HuH-7 (cell line): ENCODE measurements at places on chromosomes 6 and 20.

GRCh38 chr20:24744747-24745146, 204.3 kb upstream of the CST7 start:
- no peak for DNase-seq

DNA sequence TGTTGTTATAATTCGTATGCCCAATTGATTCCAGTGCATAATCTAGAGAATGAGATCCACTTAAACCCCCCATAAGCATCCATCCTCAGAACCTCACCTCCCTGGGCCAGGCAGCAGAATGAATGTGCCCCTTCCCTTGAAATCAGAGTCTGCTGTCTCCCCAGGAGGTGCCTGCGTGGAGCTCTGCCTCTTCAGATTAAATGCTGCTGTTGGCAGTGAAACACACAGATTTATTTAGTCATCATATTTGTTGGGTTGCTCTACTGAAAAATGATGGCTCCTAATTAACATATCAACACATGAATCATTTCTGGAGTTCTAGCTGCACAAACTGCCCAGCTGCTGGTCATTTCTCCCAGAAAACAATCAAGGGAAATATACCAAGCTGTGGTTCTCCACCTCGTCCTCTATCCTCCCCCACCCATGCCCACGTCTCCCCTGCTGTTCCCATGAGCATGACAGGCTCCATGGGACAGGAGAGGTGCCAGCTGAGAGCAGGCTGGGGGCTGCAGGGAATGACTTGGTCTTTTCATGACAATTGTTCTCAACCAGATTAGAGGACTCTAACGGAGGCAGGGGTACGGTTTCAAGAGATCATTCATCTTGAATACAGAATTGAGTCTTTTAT, 633.1 kb downstream of the CDH26 start:
- no peak for DNase-seq

- no peak for DNase-seq
Measured at GRCh38 chr20:16530201-16530681, 43.0 kb downstream of the KIF16B start.

- DNase-seq, result no peak
Measured at GRCh38 chr6:453152-453551, 61.6 kb downstream of the IRF4 start.

- no peak for DNase-seq
Measured at GRCh38 chr6:127162836-127163235, 44.4 kb downstream of the RSPO3 start.

DNA sequence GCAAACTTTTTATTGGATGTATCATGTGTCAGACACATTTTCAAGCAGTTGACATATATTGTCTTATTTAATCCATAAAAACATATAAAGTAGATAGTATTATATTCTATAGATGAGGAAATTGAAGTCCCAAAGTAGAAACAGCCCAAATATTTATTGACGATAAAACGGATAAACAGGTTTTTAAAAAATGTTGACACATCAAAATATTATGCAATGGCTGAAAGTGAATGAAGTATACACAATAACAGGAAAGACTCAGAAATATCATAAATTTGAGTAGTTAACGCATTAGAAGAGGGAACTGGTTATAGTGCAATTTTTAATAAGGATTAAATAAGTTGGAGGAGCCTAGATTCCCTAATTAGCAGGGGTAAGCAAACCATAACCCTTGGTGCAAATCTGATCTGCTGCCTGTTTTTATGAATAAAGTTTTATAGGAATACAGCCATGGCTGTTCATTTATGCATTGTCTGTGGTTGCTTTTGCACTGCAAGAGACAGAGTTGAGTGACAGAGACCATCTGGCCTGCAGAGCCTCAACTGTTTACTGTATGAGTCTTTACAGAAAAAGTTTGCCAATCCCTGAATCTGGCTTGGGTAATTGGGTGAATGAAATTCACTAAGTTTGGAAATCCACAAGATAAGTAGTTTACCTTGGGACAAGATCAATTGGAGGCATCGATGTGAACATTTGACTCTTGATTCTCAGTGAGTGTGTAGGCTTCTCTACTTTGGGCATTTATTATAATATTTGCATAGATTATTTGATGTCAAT, 50.6 kb upstream of the EXOC2 start:
- no peak for DNase-seq

DNA sequence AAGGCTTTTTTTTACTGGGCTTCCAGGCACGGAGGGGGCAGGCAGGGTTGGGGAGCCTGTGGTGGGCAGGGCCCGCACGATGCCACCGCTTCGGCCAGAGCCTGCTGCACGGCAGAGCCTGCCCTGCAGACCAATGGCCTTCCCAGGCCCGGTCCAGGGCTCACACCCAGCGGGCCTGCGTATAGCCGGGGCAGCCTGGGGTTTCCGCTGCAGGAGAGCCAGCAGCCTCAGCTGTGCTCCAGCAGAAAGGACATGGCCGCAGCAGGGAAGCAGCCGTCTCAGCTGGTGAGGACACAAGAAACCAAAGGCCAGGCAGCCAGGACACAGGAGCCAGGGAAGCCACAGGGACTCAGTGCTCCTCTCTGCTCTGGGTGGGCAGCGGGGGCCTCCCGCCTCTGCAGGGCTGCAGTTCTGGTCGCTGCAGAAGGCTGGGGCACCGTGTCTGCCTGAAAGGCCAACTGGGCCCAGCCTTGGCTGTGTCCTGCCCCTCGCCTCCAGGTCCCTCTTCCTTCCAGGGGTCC, 90.6 kb downstream of the TTLL2 start:
- no peak for DNase-seq

DNA sequence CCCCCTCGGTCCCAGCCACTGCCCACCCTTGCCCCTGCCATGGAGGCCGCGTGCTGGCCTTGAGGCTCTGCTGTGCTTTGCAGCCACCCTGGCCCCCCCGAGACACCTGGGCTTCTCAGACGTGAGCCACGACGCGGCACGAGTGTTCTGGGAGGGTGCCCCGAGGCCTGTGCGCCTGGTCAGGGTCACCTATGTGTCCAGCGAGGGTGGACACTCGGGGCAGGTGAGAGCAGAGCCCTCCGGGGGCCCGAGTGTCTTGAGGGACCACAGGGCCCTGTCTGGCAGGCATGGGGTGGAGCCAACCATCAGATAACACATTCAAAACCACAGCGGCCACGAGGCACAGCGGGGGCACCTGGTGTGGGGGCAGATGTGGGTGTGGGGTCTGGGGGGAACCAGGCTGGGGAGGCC, 18.9 kb downstream of the COL20A1 start:
- DNase-seq, result no peak

- DNase-seq, result no peak
Measured at GRCh38 chr6:2086326-2086965, 159.0 kb downstream of the GMDS start.
